ENCODE measurements at places on chromosomes 1 and 21.
A peak's percentile ranks its signal among the peaks of the same experiment; 100 is the strongest.

DNA sequence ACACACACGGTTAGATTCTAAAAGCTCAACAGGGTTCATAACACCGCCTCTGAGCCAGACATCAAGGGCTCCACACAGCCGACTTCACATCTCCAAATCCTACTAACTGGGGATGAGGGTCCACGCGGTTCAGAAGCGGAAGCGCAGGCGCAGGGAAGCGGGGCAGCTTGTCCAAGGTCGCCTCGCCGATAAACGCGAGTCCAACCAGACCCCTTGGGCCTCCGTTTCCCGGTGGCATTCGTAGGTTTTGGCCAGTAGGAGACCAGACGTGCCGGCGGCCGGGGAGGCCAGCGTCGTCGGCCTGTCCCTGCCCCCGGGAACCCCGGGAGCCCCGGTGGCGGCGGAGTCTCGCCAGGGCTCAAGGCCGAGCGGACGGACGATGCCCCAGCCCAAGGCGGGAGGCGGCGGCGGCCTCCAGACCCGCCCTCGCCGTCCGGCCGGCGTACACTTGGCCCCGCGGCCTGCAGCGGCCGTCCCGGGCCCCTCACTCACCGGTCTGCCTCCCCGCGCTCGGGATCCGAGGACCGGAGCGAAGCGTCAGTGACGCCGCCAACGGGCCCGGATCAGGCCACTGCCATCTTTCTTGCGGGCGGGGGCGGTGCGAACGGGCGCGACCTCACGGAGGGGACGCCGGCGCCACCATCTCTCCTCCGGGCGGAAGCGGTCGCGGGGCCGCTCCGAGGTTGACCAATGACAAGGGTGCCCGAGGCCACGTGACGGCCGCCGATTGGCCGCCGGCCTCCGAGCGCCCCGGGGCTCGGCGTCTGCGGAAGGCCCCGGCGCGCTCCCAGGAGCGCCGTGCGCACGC is at the start of gene SDF4:
Gene SDF4 (minus strand): TSS at position 602 of the 808 bp plus-strand sequence. CDS start 3,229 bp downstream, outside the sequence.
- DNase-seq = peak; percentile 97

DNA sequence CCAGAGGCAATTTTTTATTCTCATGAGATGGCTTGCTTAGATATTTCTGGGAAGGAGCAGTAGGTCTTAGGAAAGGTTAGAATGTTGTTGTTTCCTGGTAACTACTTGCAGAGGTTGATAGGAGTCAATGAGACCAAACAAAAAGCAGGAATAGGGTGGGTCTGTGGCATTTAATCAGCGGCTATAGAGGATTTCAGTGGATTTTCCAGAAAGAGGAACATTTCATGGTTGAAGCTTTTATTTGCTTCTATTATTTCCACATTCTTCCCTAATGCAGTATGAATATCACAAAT is 111.3 kb upstream of the PALMD start:
- DNase-seq = no peak

GRCh38 chr1:71785450-71785849 is 496.9 kb downstream of the NEGR1 start:
- DNase-seq = no peak

GRCh38 chr1:17553975-17554700 is 14.6 kb downstream of the ARHGEF10L start:
- DNase-seq = no peak

GRCh38 chr1:8285103-8285502 is 32.8 kb upstream of the SLC45A1 start:
- DNase-seq = no peak

DNA sequence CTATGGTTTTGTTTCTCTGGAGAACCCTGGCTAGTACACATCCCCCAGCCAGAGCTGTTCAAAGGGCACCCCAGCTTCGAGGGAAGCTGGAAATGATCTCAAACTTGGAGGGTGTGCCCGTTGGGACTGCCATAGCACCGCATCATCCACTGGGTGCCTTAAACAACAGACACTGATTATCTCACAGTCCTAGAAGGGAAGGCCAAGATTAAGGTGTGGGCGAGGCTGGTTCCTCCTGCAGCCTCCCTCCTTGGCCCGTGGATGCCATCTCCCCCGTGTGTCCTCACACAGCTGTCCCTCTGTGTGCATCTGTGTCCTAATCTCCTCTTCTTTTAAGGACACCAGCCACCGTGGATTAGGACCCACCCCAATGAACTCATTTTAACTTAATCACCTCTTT is 4.2 kb upstream of the IBA57 start:
- no peak for DNase-seq

- DNase-seq = no peak
Measured at GRCh38 chr1:46817814-46818213, 19.0 kb downstream of the CYP4B1 start.

DNA sequence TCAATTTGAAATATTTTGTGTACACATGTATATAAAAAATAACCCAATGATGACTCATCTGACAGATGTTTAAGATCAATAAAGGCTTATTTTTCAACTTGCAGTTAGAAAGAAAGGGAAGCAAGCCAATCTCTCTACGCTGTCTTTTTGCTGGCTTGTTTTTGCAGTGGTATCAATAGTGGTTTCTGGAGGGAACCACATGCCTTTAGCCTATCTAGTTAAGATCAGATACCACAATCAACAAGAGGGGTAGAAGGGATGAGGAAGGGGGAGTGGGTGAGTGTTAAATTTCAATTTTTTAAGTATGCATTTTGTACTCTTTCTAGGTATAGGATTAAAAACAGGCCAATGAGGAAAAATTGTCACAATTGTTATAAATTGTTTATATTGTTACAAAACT is 276.2 kb downstream of the KCNH1 start:
- DNase-seq = no peak

GRCh38 chr1:21255284-21255942 is 34.9 kb downstream of the ECE1 start:
- peak; percentile 87 for DNase-seq

DNA sequence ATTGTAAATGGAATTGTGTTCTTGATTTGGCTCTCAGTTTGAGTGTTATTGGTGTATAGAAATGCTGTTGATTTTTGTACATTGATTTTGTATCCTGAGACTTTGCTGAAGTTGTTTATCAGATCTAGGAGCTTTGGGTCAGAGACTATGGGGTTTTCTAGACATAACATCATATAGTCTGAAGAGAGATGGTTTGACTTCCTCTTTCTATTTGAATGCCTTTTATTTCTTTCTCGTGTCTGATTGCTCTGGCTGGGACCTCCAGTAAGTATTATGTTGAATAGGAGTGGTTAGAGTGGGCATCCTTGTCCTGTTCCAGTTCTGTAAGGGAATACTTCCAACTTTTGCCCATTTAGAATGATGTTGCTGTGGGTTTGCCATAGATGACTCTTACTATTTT is 39.1 kb upstream of the ANGPTL1 start:
- no peak for DNase-seq

- peak; percentile 38 for DNase-seq
Measured at GRCh38 chr1:158506369-158506987, 34.5 kb downstream of the OR10R2 start.

DNA sequence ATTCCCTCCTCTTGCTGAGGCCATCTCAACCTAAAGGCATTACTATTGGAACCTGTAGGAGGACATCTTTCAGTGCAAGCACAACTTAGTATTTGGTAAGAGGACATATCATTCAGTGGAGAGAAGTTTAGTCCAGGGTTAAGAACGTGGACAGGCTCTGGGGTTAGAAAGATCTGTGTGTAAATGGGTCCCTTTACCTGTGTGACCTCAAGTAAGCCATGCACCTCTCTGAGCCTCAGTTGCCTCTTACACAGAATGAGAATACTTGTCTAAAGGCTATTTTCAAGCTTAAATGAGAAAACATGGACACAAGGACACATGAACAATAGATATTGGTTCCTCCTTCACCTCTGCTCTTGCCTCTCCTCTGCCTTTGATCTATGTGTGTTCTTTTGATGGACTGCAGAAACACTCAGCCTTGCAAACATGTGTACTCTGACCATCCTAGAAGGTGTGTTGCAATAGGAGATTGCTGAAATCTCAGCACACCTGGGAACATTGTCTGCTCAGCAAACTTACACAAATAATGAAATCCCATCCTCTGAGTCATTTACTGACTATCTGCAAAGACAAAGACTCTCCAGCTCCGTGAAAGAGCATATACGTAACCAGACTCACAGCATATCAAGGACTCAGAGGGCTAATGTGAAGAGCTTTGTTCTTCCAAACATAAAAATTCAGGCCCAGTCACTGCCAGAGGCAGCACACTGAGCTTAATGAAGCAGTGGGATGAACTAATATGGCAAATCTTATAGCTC is 143.8 kb downstream of the DAB1 start:
- DNase-seq = no peak

DNA sequence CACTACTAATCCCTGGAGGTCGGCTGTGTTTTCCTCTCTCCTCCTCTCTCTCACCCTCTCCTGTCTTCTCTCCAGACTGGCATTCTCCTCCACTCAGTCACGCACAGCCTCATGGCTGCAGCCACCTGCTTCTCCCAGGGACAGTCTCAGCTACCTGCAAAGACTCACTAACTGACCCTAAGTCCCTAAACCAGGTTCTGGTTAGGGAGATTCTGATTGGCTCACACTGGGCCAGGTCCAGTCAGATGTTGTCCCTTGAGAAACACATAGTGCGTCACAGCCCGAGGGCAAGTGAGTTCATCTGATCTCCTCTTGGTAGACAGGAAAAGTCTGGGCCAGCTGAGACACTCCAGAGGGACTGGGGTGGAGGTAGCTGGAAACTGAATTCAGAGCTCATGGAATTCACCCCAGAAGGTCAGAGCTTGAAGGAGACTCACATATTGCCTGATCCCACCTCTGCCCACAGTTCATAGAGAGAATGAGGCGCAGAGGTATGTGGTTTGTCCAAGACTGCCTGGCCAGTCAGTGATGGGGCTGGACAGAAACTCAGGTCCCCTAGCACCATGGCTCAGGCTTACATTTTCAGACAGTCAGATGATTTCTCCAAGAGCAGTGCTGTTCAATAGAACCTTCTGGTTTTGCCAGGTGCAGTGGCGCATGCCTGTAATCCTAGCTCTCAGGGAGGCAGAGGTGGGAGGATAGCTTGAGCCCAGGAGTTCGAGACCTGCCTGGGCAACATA is 40.4 kb upstream of the RPL11 start:
- DNase-seq = no peak

DNA sequence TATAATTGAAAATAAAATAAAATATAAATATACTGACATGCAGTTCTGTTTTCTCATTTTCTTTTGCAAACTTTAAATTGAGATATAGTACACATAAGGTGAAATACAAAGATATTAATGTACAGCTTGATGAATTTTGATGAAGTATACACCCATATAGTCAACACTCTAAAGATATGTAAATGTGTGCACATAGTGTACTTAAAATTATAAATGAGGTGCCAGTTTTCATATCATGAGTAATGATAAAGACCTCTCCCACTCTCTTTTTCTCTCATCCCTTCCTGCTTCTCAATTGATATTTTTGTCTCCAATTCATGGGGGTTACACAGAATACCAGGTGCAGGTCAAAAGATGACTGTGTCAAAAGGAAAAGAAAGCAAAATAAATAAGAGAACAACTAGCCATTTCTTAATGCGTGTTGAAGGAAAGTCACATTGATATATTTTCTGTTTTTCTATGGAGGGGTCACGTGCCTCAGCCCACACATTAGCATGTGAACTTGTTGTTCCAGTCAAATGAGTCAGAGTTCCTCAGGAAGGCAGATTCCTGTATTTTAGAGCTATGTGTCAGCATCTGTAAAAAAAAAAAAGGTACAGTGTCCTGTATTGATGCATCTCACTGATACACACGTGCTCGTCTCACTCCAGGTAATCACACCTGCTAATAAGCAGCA is 64.3 kb upstream of the HOOK1 start:
- no peak for DNase-seq

DNA sequence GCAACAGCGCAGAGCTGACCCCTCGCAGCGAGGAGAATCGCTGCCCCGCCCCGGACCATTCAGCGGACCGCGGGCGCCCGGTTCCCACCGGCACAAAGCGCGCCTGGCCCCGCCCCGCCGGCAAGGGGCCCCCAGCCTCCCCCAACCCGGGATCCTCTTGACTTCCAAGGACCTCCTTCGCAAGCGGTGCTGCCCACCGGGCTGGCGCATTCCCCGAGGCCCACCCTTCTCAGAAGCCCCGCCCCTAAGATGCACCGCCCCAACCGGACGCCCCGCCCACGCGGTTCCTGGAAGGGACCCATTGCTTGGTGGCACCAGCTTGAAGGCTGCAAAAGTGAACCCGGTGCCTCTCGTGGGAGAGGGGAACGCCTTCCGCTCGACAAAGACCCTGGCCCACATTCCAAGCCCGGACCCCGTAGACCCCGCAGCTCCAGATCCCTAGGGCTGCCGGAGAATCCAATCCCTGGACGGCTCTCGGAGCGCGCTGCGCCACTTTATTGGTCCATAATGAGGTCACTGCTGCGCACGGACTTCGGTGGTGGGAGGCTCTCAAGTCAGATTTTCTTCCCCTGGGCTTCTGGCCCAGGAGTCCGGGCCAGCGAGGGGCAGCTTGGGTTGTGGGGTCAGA is 2.0 kb downstream of the HES3 start:
- DNase-seq = peak; percentile 63

DNA sequence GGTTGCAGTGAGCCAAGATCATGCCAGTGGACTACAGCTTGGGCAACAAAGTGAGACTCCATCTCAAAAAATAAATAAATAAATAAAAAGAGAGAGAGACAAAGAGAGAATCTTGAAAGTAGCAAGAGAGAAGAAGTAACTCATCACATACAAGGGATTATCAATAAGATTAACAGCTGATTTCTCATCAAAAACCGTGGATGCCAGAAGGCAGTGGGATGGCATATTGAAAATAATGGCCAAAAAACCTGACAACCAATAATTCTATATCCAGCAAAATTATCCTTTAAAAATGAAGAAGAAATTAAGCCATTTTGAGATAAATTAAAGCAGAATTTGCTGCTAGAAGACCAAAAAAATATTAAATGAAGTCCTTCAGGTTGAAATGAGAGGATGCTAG is 35.7 kb downstream of the KLHDC7A start:
- no peak for DNase-seq

GRCh38 chr21:34498623-34499022 is 13.4 kb downstream of the KCNE1 start:
- DNase-seq = no peak

- DNase-seq = no peak
Measured at GRCh38 chr1:89884718-89885596, 64.1 kb downstream of the LRRC8D start.

DNA sequence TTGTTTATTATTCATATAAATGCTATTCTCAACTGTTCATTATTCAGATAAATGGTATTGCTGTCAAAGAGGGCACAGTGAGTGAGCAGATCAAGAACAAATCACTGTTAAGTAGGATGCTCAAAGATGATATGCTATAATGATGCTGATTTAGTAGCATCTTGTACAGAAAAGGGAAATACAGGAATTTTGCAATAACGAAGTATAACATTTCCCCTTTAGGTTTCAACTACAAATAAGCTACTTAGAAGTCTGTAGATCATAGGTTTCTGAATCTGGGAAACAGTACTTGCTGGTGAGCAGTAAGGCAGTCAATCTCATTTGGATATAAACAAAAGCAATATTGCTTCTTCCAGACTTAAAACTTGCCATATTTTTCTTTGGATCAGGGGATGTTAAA is 27.3 kb upstream of the RCOR3 start:
- DNase-seq = no peak
